Activated CD4-positive, alpha-beta T cell treated with anti-CD3 and anti-CD28 coated beads for 4 hours (primary cell): ENCODE measurements at places on chromosomes 11 and 22.

GRCh38 chr22:17272511-17272991 lies 53.3 kb upstream of the ADA2 start:
- DNase-seq = no peak

DNA sequence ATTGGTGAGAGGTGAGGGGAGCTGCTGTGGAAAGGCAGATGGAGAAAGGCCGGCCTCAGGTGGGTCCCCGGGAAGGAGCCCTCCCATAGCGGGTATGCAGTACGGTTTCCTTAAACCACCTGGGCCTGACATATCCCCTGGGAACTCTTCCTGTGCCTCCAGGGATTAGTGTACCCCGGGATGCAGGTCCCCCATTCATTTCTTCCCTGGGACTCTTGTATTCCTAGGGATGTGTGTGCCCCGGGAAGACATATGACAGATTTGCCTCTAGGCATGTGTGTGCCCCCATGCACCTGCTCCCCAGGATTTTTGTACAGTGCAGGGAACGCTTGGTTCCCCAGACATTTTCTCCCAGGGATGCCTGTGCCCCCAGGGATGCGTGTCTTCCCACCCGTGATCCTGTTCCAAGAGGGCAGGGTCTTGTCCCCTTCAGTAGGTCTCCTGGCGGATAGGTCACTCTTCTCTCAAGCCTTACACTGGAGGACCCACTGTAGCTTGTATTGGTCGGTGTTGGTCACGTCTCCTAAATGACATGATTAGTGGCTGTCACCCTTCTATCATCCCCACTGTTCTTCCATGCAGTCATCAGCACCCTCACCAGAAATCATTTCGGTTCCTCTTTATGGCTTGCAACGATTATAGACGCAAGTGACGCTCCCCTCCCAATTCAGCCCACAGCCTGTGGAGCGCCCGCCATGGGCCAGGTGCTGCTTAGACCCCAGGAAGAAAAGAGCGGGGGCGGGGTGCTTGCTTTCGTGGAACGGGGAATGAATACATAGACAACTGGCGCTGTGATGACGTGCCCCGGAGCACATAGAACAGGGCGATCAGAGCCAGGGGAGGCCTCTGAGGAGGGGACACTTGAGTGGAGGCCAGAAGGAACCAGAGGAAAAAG lies 1.3 kb downstream of the PARVB start:
- no peak for DNase-seq

GRCh38 chr22:30860176-30861105 lies 108.1 kb downstream of the MORC2 start:
- DNase-seq = no peak

- DNase-seq = no peak
Measured at GRCh38 chr11:120819437-120820365, 204.2 kb upstream of the TBCEL start.

DNA sequence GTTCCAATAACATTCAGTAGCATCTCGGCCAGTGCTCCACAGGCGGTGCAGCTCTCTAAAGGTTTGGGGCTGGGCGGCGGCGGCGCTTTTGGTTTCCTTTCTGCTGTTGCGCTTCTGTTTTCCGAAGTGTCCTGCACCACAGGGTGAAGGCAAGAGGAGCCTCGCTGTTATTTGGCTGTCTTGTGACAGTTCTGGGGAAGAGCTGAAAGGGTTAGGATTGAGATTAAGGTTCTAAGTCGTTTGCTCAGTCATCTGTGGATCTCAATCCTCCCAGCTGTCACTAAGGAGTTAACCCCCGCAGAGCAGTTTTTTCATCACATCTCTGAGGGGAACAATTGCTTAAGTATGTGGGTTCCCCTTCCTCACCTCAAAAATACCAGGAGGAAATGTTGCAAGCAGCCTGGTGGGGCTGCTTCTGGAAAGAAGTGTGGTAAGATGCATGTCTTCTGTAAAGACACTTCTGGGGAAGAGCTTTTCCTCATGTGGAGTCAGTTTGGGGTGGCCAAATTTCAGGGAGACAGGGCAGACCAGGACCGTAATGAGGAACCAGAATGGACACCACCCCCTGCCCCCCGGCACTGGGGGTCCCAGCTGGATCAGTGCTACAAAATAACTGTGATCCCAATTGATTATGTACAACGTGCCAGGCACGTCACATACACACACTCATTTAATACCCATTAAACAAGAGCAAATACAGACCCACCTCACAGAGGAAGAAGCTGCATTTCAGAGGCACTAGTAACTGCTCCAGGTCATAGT lies 14.2 kb downstream of the TMEM121B start:
- no peak for DNase-seq
